Hypothalamus (tissue), 51 donors: ENCODE measurements at places on chromosomes 1 and 21.

GRCh38 chr1:50605186-50605875 is 182.1 kb upstream of the DMRTA2 start:
- no peak for DNase-seq

GRCh38 chr1:242005866-242006535 is 7.1 kb upstream of the MAP1LC3C start:
- DNase-seq, result no peak

- no peak for DNase-seq
Measured at GRCh38 chr1:55313903-55314302, 98.7 kb upstream of the USP24 start.

- no peak for DNase-seq
Measured at GRCh38 chr1:53250325-53250724, 12.0 kb upstream of the MAGOH start.

DNA sequence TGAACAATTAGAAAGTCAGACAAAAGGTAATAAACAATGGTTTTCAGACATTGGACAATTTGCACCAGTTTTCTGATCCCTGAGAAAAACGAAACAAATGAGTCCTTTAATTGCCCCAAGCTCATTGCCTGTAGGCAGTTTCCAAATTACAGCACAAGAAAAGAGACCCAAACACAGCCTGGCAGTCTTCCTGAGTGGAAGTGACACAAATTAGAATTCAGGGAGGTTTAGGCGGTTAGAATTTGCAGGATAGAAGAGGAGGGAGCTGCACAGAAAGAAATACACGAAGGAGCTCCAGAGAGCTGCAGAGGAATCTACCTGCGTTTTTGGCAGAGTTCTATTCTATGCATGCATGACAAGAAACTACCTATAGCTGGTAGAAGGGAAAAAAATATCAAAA is 115.7 kb downstream of the PIGK start:
- DNase-seq, result no peak
